Diencephalon (tissue), 1 donor: ENCODE measurements at places on chromosomes 3 and 15. TPM values are rescaled to one million over a fixed set of nuclear protein-coding genes. Genes with fewer than 3 reads are reported as not detected.

The NXPE3 gene
- 24.0 TPM for total RNA-seq

The ARL14 gene
- total RNA-seq: not detected

The SMAD3 gene
- total RNA-seq: 5.8 TPM

The CHRD gene
- total RNA-seq: 6.0 TPM

The EXD1 gene
- total RNA-seq: under 0.01 TPM

The SLC28A1 gene
- total RNA-seq: 0.23 TPM

The NEK10 gene
- 58.8 TPM for total RNA-seq

The GOLGA8J gene
- total RNA-seq: 0.23 TPM

The C2CD4A gene
- under 0.01 TPM for total RNA-seq

The CLEC3B gene
- 34.4 TPM for total RNA-seq

The C3orf85 gene
- total RNA-seq: not detected

The IL5RA gene
- total RNA-seq: 11.1 TPM

The REC114 gene
- not detected for total RNA-seq

The KIF7 gene
- 5.1 TPM for total RNA-seq

The SPG11 gene
- total RNA-seq: 82.8 TPM

The MNS1 gene
- 4.8 TPM for total RNA-seq

The PLSCR5 gene
- total RNA-seq: 3.0 TPM

The GP9 gene
- not detected for total RNA-seq

The SPATA12 gene
- total RNA-seq: not detected

The ELL3 gene
- 3.9 TPM for total RNA-seq

The ZWILCH gene
- 31.8 TPM for total RNA-seq

The PLA2G4F gene
- total RNA-seq: not detected

The MEGF11 gene
- total RNA-seq: 6.9 TPM

The MYO5C gene
- total RNA-seq: 3.0 TPM

The GCHFR gene
- total RNA-seq: 18.0 TPM

The SLC27A2 gene
- total RNA-seq: 6.2 TPM

The PDZRN3 gene
- total RNA-seq: 35.5 TPM

The CHRNA7 gene
- 12.7 TPM for total RNA-seq

The KLF15 gene
- total RNA-seq: 6.7 TPM

The ZNF385D gene
- total RNA-seq: 36.7 TPM

The SNTN gene
- 2.3 TPM for total RNA-seq

The GOLGA6A gene
- total RNA-seq: 0.23 TPM

The SAXO2 gene
- 14.8 TPM for total RNA-seq

The VPS13C gene
- 113 TPM for total RNA-seq

The SH2D7 gene
- total RNA-seq: not detected

The SLC12A8 gene
- 5.8 TPM for total RNA-seq

The FETUB gene
- not detected for total RNA-seq

The ZFAND6 gene
- 168 TPM for total RNA-seq

The KIF15 gene
- 13.4 TPM for total RNA-seq

The SYNPR gene
- 105 TPM for total RNA-seq

The PRR20G gene
- not detected for total RNA-seq

The KCNAB1 gene
- total RNA-seq: 23.8 TPM

The IQCH gene
- total RNA-seq: 7.8 TPM
